ENCODE measurements at places on chromosomes 6 and 20.
A peak's percentile ranks its signal among the peaks of the same experiment; 100 is the strongest.

DNA sequence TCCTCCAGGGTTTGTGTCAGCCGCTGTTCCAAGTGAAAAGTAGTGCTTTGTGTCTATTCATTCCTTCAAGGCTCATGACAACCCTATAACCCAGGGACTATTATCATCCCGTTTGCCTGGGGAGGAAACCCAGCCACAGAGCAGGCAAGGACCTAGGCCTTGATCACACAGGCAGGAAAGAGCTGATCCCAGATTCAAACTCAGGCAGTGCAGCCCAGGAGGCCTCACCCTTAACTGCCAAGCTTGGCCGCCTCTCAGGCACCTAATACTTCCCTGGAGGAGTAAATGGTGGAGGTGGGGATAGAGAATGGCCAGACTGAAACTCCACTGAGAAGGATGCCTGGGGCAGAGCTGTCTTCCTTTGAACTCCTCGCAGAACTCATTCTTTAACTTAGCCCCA, 215.1 kb upstream of the QKI start:
- H3K4me3 ChIP-seq: no peak overlapping the region
- H3K4me1 ChIP-seq: no peaks in the 10 kb centered on the region
- H3K27me3 ChIP-seq: no peaks in the 10 kb centered on the region
- no peak overlapping the region for H3K27ac ChIP-seq
- H3K36me3 ChIP-seq: no peaks in the 10 kb centered on the region
- no peak for DNase-seq

GRCh38 chr20:17969278-17969883, 563 bp downstream of the MGME1 start:
- peaks cover 9% of the 10 kb centered on the region for H3K4me1 ChIP-seq
- H3K36me3 ChIP-seq: no peaks in the 10 kb centered on the region
- DNase-seq: peak; percentile 70
- peak overlapping the region; percentile 71 for H3K4me3 ChIP-seq

DNA sequence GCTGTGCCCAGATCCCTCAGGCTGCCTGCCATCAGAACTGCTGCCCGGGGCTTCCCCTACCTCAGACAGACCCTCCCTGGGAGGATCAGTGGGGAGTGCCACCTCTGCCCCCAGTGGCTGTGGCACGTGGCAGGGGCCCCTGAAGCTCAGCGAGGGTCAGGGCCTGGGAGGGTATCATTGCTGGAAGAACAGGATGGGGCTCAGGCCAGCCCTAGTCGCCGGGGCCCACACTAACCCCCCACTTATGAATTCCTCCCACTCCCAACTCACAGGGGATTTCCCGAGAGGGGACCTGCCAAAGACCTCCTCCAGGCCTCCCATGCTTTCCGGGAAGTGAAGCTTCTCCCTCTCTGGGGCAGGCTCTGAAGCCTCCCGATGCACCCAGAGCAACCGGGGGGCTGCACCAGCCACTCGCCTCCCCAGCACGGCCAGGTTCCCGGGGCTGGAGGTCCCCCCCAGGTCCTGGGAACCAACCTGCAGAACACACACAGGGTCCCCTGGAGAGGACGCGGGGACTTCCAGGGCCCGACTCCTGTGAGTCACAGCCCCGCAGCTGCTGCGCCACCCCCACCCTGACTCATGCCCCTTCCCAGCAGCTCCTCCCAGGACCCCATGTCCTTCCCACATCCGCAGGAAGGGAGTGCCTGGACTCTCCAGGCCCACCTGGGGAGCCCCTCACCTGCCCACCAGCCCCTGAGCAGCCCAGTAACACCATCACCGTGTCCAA, 2.5 kb downstream of the TNFRSF6B start:
- peak overlapping the region; percentile 90 for H3K27ac ChIP-seq
- peaks cover 72% of the 10 kb centered on the region for H3K36me3 ChIP-seq
- peak; percentile 97 for DNase-seq
- H3K27me3 ChIP-seq: no peaks in the 10 kb centered on the region

GRCh38 chr20:50926530-50926929, 4.7 kb downstream of the ADNP start:
- no peak overlapping the region for H3K4me3 ChIP-seq
- no peak for DNase-seq
- H3K4me1 ChIP-seq: peaks cover 9% of the 10 kb centered on the region

GRCh38 chr6:37277001-37277409, 19.1 kb upstream of the TMEM217 start:
- no peak overlapping the region for H3K27ac ChIP-seq
- no peaks in the 10 kb centered on the region for H3K27me3 ChIP-seq
- peaks cover 12% of the 10 kb centered on the region for H3K4me1 ChIP-seq
- peaks cover 8% of the 10 kb centered on the region for H3K36me3 ChIP-seq

DNA sequence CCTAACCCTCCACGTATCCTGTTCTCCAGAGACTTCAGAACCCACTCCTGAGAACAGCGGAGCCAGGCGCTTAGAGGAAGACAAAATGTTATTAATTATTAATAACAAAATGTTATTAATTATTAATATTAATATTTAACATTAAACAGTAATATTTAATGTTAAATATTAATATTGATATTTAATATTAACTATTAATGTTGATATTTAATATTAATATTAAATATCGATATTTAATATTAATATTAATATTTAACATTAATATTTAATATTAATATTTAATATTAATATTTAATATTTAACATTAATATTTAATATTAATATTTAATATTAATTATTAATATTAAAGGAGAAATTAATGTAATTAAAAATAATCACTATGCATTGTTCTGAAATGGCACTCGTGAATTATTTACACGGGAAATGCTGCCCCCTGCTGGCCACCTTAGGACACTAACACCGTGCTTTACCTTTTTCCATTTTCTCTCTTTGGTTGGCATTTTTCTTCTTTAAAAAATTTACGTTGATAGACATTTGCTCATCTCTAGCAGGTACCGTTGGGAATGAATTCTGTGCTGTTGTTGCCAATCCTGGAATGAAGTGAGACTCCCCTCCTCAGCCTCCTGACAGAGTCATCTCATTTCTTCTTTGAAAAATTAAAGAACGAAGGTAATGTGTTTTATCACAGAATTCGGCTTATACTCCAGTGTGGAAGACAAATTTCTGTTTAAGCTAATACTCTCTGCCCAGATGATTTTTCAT, 7.5 kb upstream of the GGTLC1 start:
- H3K36me3 ChIP-seq: no peaks in the 10 kb centered on the region
- H3K27ac ChIP-seq: no peak overlapping the region
- DNase-seq: peak; percentile 12
- H3K27me3 ChIP-seq: peaks cover 12% of the 10 kb centered on the region

- peaks cover 3% of the 10 kb centered on the region for H3K4me1 ChIP-seq
- no peaks in the 10 kb centered on the region for H3K36me3 ChIP-seq
- no peak overlapping the region for H3K27ac ChIP-seq
- H3K4me3 ChIP-seq: no peak overlapping the region
- no peaks in the 10 kb centered on the region for H3K27me3 ChIP-seq
Observed at GRCh38 chr6:35128496-35128895, 12.6 kb downstream of the TCP11 start.

DNA sequence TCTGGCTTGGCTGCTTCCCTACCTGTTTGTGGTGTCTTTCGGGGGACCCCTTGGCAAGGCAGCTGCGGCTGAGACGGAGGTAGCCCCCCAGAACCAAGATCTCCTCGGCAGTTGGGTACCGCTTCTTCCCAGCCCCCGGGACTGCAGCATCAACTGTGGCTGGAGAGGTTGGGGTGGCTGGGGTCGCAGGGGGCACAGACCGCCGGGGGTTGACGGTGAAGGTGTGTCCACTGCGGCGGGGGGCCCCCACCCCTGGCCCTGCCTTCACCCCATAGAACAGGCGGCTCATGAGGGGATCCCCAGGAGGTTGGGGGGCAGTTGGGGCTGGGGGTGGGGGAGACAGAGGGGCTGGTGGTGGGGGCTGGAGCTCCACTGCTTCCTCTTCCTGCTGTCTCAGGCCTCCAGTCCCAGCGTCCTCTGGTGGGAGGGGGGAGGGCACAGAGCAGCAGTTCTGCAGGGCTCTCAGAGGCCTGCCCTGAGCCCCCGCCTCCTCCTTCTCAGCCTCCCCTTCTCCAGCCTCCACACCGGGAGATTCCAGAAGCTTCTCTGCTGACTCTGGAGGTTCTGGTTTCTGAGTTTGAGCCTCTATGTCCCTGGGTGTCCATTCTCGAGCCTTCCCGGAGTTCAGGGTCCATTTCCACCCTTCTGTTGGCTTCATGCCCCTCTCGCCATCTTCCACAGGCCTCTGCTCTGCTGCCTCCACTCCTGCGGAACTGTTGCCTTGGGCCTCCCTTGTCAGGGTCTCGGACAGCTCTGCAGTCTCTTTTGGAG, 1.9 kb downstream of the PPP1R18 start:
- H3K27ac ChIP-seq: peak overlapping the region; percentile 98
- H3K36me3 ChIP-seq: peaks cover 27% of the 10 kb centered on the region
- H3K4me1 ChIP-seq: peaks cover 34% of the 10 kb centered on the region
- no peaks in the 10 kb centered on the region for H3K27me3 ChIP-seq
- peak; percentile 51 for DNase-seq

DNA sequence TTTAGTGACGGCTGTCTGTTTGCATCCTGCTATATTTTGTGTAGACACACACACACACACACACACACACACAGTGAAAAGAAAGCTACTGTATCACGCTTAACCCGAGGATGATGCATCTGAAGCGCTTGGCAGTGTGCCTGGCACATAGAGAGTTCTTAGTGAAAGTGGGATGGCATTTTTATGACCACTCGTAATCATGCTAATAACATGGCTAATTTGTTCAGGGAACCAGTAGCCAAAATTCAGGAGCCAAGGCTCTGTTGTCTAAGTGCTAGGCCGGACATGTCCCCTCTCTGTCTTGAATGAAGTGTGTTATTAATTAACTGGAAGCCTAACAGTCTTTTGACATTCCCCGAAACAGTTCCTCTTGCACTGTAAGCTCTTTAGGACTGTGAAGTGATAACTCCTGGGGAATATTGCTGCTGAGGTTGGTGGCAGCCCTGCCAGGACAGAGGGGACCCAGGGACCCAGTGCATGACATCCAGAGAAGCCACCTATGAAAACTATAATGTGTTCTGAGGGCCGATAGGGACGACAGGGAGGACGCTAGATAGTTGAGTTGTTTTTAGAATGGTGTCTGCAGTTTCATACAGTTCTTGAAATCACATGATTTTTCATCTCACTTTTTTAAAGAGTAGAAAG, 45.0 kb upstream of the IRF4 start:
- peaks cover 5% of the 10 kb centered on the region for H3K4me1 ChIP-seq
- DNase-seq: no peak

DNA sequence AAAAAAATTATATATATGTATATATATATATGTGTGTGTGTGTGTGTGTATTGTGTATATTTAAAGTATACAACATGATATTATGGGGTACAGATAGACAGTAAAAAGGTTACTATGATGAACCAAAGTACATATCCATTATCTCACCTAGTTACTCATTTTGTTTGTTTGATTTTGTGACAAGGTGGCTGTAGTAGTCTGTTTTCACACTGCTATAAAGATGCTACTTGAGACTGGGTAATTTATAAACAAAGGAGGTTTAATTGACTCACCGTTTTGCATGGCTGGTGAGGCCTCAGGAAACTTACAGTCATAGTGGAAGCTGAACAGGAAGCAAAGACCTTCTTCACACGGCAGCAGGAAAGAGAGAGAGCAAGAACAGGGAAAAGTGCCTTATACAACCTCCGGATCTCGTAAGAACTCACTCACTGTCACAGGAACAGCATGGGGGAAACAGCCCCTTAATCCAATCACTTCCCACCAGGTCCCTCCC, 30.2 kb upstream of the DACT2 start:
- H3K27me3 ChIP-seq: peaks cover 18% of the 10 kb centered on the region
- no peak overlapping the region for H3K4me3 ChIP-seq
- H3K27ac ChIP-seq: no peak overlapping the region
- DNase-seq: no peak

DNA sequence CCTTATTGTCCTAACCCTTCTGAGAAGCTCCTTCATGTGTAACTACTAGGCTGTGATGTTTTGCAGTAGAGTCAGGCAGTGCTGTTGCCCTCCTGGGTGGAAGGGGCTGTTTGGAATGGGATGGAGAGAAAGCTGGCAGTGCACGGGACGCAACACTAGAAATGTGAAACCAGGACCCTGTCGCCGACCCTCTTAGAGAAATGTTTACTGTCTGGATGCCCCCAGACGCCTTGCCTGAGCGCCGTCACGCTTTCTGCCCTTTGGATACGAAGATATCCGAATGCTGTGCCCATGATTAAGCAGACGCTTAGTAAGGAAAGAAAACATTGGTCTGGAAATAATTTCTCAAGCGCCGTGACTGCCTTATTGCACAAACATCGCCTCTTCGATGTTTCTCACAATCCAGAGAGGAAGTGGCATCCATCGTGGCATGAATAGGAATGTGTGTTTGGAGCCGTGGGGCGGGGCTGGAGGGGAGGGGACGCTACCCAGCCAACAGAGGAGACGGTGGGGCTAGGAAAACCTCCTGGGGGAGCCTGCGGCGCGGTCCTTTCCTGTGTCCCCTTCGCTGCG, 661 bp upstream of the PPP1R14C start:
- peaks cover 22% of the 10 kb centered on the region for H3K4me1 ChIP-seq
- H3K27ac ChIP-seq: no peak overlapping the region
- H3K36me3 ChIP-seq: no peaks in the 10 kb centered on the region
- DNase-seq: peak; percentile 5

GRCh38 chr20:37552415-37552814, 24.7 kb upstream of the BLCAP start:
- no peak overlapping the region for H3K4me3 ChIP-seq
- no peaks in the 10 kb centered on the region for H3K36me3 ChIP-seq
- H3K27me3 ChIP-seq: peaks cover 29% of the 10 kb centered on the region
- H3K4me1 ChIP-seq: no peaks in the 10 kb centered on the region
- peak; percentile 36 for DNase-seq

DNA sequence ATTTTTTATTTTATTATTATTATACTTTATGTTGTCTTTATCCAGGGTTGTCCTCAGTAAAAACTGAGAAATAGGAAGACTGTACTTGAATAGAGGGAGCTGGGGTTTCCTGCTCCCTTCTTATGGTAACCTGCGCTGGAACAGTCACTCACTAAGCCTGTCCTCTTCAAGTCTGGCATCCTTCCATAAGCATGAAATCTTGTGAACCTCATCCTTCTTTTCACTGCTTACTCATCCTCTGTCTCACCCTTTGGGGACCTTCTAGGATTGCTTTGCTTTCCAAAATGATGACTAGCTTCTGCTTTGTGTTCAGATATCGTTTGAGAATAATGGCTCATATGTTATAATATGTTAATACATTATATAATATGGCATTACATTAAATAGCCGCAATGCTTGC, 90.6 kb downstream of the C6orf118 start:
- H3K27me3 ChIP-seq: no peaks in the 10 kb centered on the region
- DNase-seq: no peak
- no peak overlapping the region for H3K4me3 ChIP-seq

GRCh38 chr6:128605961-128606360, 85.6 kb upstream of the PTPRK start:
- no peaks in the 10 kb centered on the region for H3K4me1 ChIP-seq
- DNase-seq: no peak
- no peak overlapping the region for H3K4me3 ChIP-seq
- no peak overlapping the region for H3K27ac ChIP-seq
- H3K36me3 ChIP-seq: no peaks in the 10 kb centered on the region

- H3K36me3 ChIP-seq: peaks cover 55% of the 10 kb centered on the region
- peaks cover 26% of the 10 kb centered on the region for H3K4me1 ChIP-seq
- no peak overlapping the region for H3K4me3 ChIP-seq
- no peak overlapping the region for H3K27ac ChIP-seq
Observed at GRCh38 chr6:33740204-33740608, 6.5 kb downstream of the IP6K3 start.
